ENCODE measurements at places on chromosomes 1 and 21.

GRCh38 chr1:37560401-37561132 lies 3.8 kb downstream of the DNALI1 start:
- no peak for DNase-seq
- H3K4me1 ChIP-seq: peaks cover 2% of the 10 kb centered on the region
- H3K27me3 ChIP-seq: no peaks in the 10 kb centered on the region
- peaks cover 5% of the 10 kb centered on the region for H3K36me3 ChIP-seq

DNA sequence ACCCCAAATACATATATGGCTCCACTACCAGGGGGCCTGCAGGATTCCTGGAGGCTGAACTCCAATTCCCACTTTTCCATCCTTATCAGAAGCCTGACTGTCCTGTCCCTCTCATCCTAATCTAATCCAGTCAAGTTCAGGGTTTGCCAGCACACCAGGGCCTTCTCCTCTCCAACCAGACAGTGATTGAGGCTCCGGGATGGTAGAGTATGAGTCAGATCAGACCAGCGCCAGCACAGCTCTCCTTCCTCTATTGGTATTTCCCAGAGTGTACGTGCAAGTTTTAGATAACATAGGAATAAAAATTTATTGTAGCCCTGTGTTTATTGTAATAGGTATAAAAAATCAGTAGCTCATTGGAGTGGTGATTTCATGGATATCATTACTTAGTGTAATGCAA lies 24.5 kb upstream of the RCSD1 start:
- peaks cover 7% of the 10 kb centered on the region for H3K36me3 ChIP-seq
- H3K4me3 ChIP-seq: no peak overlapping the region
- no peak for DNase-seq
- H3K4me1 ChIP-seq: peaks cover 27% of the 10 kb centered on the region

DNA sequence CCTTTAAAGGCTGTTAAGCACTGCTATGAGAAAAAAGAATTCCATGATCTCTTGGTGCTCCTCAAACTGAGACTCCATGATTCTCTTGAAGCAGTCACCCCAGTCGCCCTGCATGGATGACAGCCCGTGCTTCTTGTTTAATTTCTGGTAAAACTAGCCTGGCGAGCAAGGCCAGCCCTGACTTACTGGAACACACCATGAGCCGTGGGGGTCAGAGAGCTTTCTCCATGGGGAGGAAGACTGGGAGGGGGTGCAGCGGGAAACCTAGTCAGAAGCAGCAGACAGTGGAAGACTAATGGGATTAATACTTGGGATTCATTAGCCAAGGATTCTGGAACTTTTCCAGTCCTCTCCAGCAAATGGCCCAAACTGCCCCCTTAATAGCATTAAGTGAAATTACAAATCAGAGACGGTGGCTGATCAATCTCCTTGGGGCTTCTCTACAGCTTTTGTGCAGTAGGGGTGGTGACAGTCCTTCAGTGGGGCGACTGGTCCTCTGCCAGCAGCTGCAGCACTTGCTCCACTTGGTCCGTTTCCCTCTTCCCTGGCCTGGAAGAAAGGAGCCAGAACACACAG lies 57.2 kb upstream of the LRRN2 start:
- no peaks in the 10 kb centered on the region for H3K4me1 ChIP-seq
- DNase-seq: no peak
- H3K36me3 ChIP-seq: no peaks in the 10 kb centered on the region
- H3K27me3 ChIP-seq: peaks cover 20% of the 10 kb centered on the region

- H3K27ac ChIP-seq: no peak within 1 kb of the TSS
- DNase-seq: peak; percentile 37
- peaks cover 39% of the 10 kb centered on the region for H3K4me1 ChIP-seq
- no peaks in the 10 kb centered on the region for H3K36me3 ChIP-seq
- H3K4me3 ChIP-seq: peak within 1 kb of the TSS; percentile 75
Measured at GRCh38 chr1:168136709-168137514, at the start of gene GPR161. GPR161 (minus strand) TSS chr1:168136930; CDS start chr1:168104850, 32,080 bp downstream.

- no peaks in the 10 kb centered on the region for H3K36me3 ChIP-seq
- H3K27ac ChIP-seq: no peak overlapping the region
- H3K4me1 ChIP-seq: no peaks in the 10 kb centered on the region
- H3K4me3 ChIP-seq: no peak overlapping the region
Measured at GRCh38 chr1:44619261-44619900, 54.9 kb downstream of the TMEM53 start.

DNA sequence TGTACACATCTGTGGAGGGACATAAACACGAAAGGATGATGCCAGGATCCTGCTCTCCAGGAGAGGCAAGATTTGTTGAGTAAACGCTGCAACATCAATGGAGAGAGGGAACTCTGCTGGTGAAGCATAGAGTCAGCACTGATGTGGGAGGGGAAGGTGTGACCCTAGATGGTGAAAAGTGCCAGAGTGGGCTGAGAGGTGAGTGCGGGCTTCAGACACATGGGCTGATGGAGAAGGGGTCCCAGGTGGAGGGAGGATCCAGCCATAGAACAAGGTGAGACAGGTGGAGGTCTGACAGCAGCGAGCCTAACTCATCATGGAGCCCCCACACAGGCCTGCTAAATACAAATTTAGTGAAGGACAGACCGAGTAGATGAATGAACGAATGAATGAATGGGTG lies 9.7 kb downstream of the RD3 start:
- DNase-seq: no peak
- H3K4me1 ChIP-seq: no peaks in the 10 kb centered on the region
- no peak overlapping the region for H3K27ac ChIP-seq
- H3K36me3 ChIP-seq: no peaks in the 10 kb centered on the region
- H3K4me3 ChIP-seq: no peak overlapping the region

DNA sequence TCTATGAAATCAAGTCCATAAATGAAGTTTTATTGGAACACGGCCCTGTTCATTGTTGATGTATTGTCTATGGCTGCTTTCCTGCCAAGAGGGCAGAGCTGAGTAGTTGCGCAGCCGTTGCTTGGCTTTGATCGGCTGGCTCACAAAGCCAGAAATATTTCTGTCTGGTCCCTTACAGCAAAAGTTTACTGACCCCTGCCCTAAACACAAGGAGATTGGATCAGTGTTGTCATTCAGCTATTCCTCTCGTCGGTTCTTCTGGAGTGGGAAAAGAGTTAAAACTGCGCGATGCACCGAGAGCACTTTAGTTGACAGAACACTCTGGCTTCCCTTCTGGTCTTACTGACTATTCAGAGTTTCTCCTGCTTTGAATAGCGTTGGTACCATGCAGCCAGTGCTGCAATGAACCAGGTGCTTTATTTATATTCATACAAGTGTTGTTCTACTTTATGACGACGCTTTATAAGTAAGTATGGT lies 868 bp downstream of the ZBTB40 start:
- peak; percentile 29 for DNase-seq
- no peaks in the 10 kb centered on the region for H3K27me3 ChIP-seq
- peaks cover 35% of the 10 kb centered on the region for H3K4me1 ChIP-seq
- H3K4me3 ChIP-seq: peak overlapping the region; percentile 85

- H3K4me3 ChIP-seq: no peak overlapping the region
- no peak for DNase-seq
- no peaks in the 10 kb centered on the region for H3K27me3 ChIP-seq
- H3K4me1 ChIP-seq: peaks cover 11% of the 10 kb centered on the region
Measured at GRCh38 chr1:30778979-30779293, 21.4 kb upstream of the LAPTM5 start.

GRCh38 chr1:230186874-230187273 lies 119.8 kb downstream of the GALNT2 start:
- peak overlapping the region; percentile 10 for H3K27ac ChIP-seq
- H3K27me3 ChIP-seq: no peaks in the 10 kb centered on the region
- H3K4me1 ChIP-seq: peaks cover 40% of the 10 kb centered on the region
- H3K36me3 ChIP-seq: peaks cover 38% of the 10 kb centered on the region
- H3K4me3 ChIP-seq: no peak overlapping the region

DNA sequence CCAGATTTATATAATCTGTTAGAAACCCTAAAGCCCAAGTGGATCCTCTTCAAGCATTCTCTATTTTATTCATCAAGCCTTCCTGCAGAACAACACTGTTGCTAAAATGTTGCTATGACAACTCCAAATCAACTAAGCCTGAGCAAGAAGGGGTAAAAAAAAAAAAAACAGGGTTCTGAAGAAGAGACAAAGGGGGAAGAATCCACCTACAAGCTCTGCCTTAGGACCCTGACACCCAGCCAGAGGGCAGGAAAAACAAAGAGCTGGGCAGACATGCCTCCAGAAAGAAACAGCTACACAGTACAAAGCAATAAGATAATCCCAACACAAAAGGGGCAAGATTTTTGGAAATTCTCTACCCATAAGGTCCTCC lies 1.3 kb downstream of the USF1 start:
- H3K4me1 ChIP-seq: peaks cover 32% of the 10 kb centered on the region
- H3K27ac ChIP-seq: peak overlapping the region; percentile 99
- H3K4me3 ChIP-seq: peak overlapping the region; percentile 88
- no peak for DNase-seq

DNA sequence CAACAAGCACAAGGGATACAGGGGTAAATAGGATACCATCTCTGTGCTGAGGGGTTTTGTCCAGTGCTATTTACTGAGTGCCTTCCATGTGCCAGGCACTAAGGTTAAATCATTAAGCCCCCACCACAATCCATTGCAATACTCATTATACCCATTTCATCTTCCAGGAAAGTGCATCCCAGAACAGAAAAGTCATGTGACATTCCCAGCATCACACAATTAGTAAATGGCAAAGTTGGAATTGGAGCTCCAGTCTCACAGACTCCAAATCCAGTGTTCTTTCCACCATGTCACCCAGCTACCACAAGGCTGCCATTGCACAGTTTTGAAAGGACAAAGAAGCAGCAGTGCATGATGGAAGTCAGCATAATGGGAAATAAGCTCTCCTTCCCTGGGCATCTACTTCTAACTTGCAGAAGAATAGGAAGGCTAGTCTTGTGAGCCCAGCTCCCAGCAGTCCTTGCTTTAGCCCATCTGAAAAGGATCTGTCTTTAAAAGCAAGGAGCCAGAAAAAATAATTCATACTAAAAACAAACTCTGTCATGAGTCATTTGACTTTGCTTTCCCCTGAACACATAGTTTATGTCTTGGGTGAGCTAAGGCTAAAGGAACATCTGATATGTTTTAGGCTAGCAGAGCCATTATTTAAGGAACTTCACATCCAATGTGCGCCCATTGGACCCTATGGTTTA lies 111.4 kb upstream of the HOOK1 start:
- H3K27ac ChIP-seq: no peak overlapping the region
- H3K36me3 ChIP-seq: no peaks in the 10 kb centered on the region
- H3K4me3 ChIP-seq: no peak overlapping the region
- no peaks in the 10 kb centered on the region for H3K27me3 ChIP-seq
- H3K4me1 ChIP-seq: no peaks in the 10 kb centered on the region

DNA sequence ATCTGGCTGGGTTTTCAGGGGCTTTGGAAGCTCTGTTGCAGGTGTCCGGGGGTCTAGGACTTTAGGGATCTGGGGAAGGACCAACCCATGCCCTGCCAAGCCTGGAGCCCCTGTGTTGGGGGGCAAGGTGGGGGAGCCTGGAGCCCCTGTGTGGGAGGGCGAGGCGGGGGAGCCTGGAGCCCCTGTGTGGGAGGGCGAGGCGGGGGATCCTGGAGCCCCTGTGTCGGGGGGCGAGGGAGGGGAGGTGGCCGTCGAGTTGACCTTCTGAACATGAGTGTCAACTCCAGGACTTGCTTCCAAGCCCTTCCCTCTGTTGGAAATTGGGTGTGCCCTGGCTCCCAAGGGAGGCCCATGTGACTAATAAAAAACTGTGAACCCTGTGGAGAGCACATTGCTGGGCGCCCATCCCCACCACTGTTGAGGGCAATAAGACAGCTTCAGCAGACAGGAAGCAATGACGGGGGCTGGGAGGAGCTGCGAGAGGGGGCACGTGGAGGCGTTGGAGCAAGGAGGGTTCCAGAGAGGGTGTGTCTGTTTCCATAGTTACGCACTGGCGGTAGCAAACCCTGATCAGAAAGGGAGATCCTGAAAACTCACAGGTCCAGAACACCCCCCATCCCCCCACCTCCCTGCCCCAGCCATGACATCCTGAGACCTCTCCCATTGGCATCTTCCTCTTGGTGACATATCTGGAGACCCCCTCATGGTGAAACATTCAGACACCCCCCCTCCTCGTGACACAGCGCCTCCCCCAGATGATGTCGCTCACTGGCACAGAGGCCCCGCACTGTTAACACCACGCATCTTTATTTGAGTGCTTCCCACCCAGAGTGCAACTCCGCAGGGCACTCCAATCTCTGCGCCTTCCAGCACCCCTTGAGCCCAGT lies 8.4 kb downstream of the MYBPH start:
- no peak for DNase-seq
- no peak overlapping the region for H3K4me3 ChIP-seq
- no peak overlapping the region for H3K27ac ChIP-seq

DNA sequence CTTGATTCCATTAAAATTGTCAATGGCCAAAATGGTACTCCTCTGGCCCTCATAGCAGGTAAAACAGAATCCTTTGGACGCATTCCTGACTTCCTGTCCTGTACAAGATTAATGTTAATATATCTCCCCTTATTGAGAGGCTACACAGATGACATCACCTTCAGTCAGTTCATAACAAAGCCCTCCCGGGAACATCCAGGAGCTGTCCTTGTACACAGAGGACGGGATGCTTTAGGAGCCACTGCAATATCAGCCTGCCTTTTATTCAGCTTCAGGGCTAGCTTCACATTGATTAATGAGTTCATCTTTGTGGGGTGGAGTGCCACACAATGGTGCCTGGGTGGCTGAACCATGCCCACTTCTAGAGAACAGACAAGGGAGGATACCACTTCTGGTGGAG lies 235.1 kb downstream of the NRIP1 start:
- H3K36me3 ChIP-seq: no peaks in the 10 kb centered on the region
- H3K27me3 ChIP-seq: peaks cover 2% of the 10 kb centered on the region
- peaks cover 13% of the 10 kb centered on the region for H3K4me1 ChIP-seq
- no peak for DNase-seq

GRCh38 chr1:176701151-176701866 lies 238.3 kb downstream of the PAPPA2 start:
- H3K4me3 ChIP-seq: no peak overlapping the region
- no peaks in the 10 kb centered on the region for H3K4me1 ChIP-seq
- H3K36me3 ChIP-seq: no peaks in the 10 kb centered on the region
- peaks cover 10% of the 10 kb centered on the region for H3K27me3 ChIP-seq
- DNase-seq: no peak

- no peak overlapping the region for H3K27ac ChIP-seq
- H3K4me3 ChIP-seq: no peak overlapping the region
- peaks cover 32% of the 10 kb centered on the region for H3K4me1 ChIP-seq
- DNase-seq: no peak
- no peaks in the 10 kb centered on the region for H3K36me3 ChIP-seq
Measured at GRCh38 chr21:44349847-44350772, 3.3 kb upstream of the TRPM2 start.

GRCh38 chr21:29430030-29430429 lies 131.3 kb downstream of the BACH1 start:
- H3K4me3 ChIP-seq: no peak overlapping the region
- H3K27me3 ChIP-seq: no peaks in the 10 kb centered on the region
- no peak for DNase-seq
- H3K36me3 ChIP-seq: peaks cover 4% of the 10 kb centered on the region

GRCh38 chr1:206489980-206490770 lies 17.2 kb upstream of the RASSF5 start:
- H3K36me3 ChIP-seq: peaks cover 9% of the 10 kb centered on the region
- H3K4me3 ChIP-seq: no peak overlapping the region
- H3K27me3 ChIP-seq: no peaks in the 10 kb centered on the region
- H3K27ac ChIP-seq: no peak overlapping the region
- no peaks in the 10 kb centered on the region for H3K4me1 ChIP-seq

- H3K4me3 ChIP-seq: no peak overlapping the region
- H3K4me1 ChIP-seq: no peaks in the 10 kb centered on the region
Measured at GRCh38 chr1:7345516-7345915, 425.6 kb upstream of the VAMP3 start.

- no peak for DNase-seq
- H3K36me3 ChIP-seq: peaks cover 23% of the 10 kb centered on the region
- H3K27me3 ChIP-seq: no peaks in the 10 kb centered on the region
- no peak overlapping the region for H3K27ac ChIP-seq
- no peak overlapping the region for H3K4me3 ChIP-seq
- H3K4me1 ChIP-seq: no peaks in the 10 kb centered on the region
Measured at GRCh38 chr1:63645317-63645716, 52.1 kb downstream of the PGM1 start.
